Sigmoid colon (tissue), 7 donors: ENCODE measurements at places on chromosomes 2 and 18. TPM values are rescaled to one million over a fixed set of nuclear protein-coding genes. Genes with fewer than 3 reads are reported as not detected.

- no peak for DNase-seq
- H3K36me3 ChIP-seq: peaks cover 47% of the 10 kb centered on the region
- no peak overlapping the region for H3K4me3 ChIP-seq
- H3K27me3 ChIP-seq: no peaks in the 10 kb centered on the region
- H3K4me1 ChIP-seq: no peaks in the 10 kb centered on the region
These were observed 90.4 kb upstream of the EML6 start for GRCh38 chr2:54632733-54633692.

DNA sequence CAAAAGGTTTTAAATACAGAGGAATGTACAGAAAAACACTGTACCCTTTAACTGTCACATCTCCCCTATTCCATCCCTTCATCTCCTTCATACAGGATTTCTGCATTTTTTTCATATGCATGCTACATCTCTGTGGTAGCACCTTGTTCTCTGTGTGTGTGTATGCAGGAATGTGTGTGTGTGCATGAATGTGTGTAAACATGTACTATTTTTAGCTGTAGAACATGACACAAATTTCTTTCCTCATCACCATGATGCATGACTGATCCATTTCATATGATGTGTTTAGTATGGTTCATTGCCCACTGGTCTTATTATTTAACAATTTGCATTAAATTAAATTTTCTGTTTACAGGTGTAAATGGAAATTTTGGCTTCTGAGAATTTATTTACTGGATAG, 21.5 kb upstream of the ZEB2 start:
- H3K4me3 ChIP-seq: no peak overlapping the region
- no peaks in the 10 kb centered on the region for H3K4me1 ChIP-seq
- no peak overlapping the region for H3K27ac ChIP-seq
- no peak for DNase-seq
- H3K27me3 ChIP-seq: no peaks in the 10 kb centered on the region

- no peak overlapping the region for H3K4me3 ChIP-seq
- no peaks in the 10 kb centered on the region for H3K27me3 ChIP-seq
- no peaks in the 10 kb centered on the region for H3K36me3 ChIP-seq
- H3K27ac ChIP-seq: peak overlapping the region; percentile 36
- no peak for DNase-seq
These were observed 198.1 kb upstream of the RASGRP3 start for GRCh38 chr2:33278245-33278943.

- H3K4me1 ChIP-seq: peaks cover 56% of the 10 kb centered on the region
- no peaks in the 10 kb centered on the region for H3K36me3 ChIP-seq
- H3K4me3 ChIP-seq: no peak overlapping the region
- peak overlapping the region; percentile 73 for H3K27ac ChIP-seq
- peak; percentile 57 for DNase-seq
These were observed 114.0 kb downstream of the FAM210A start for GRCh38 chr18:13612196-13612997.

GRCh38 chr2:39435234-39435633, 1.9 kb downstream of the MAP4K3 start:
- H3K27me3 ChIP-seq: no peaks in the 10 kb centered on the region
- no peak for DNase-seq
- H3K4me3 ChIP-seq: peak overlapping the region; percentile 94
- peak overlapping the region; percentile 99 for H3K27ac ChIP-seq
- H3K4me1 ChIP-seq: peaks cover 68% of the 10 kb centered on the region

GRCh38 chr2:107777974-107778373, 48.7 kb upstream of the RGPD4 start:
- peaks cover 4% of the 10 kb centered on the region for H3K4me1 ChIP-seq
- H3K27ac ChIP-seq: no peak overlapping the region
- no peaks in the 10 kb centered on the region for H3K36me3 ChIP-seq
- H3K4me3 ChIP-seq: no peak overlapping the region

- H3K27me3 ChIP-seq: peaks cover 86% of the 10 kb centered on the region
- DNase-seq: peak; percentile 61
- H3K27ac ChIP-seq: no peak overlapping the region
- H3K36me3 ChIP-seq: no peaks in the 10 kb centered on the region
- peaks cover 38% of the 10 kb centered on the region for H3K4me1 ChIP-seq
- peak overlapping the region; percentile 21 for H3K4me3 ChIP-seq
These were observed 2.0 kb downstream of the SATB2 start for GRCh38 chr2:199455545-199456382.

GRCh38 chr2:208086029-208086428, 38.3 kb downstream of the CRYGD start:
- H3K4me3 ChIP-seq: no peak overlapping the region
- H3K4me1 ChIP-seq: no peaks in the 10 kb centered on the region
- H3K27ac ChIP-seq: no peak overlapping the region
- H3K27me3 ChIP-seq: no peaks in the 10 kb centered on the region

GRCh38 chr2:52510432-52510831, 1257.2 kb upstream of the CHAC2 start:
- H3K27ac ChIP-seq: no peak overlapping the region
- no peaks in the 10 kb centered on the region for H3K27me3 ChIP-seq
- no peak overlapping the region for H3K4me3 ChIP-seq
- no peaks in the 10 kb centered on the region for H3K4me1 ChIP-seq
- no peaks in the 10 kb centered on the region for H3K36me3 ChIP-seq
- DNase-seq: no peak

DNA sequence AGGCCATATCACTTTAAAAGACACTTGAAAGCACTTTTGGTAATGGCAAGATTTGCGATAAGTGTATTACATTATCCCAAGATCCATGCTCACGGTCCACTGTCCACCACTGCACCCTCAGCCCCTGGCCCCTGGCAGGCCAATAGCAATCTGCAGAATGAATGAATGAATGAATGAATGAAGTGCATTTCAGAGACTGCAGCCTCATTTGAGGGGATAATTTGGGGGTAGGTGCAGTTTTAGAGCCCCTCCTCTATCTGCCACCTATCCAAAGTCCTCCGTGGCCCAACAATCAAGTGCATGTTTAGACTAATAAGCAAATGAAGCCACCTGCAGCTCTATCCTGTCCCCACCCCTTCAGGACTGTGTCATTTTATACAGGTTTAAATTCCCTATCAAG, 1.3 kb upstream of the RBM44 start:
- H3K27ac ChIP-seq: no peak overlapping the region
- no peak for DNase-seq
- no peaks in the 10 kb centered on the region for H3K36me3 ChIP-seq
- H3K4me3 ChIP-seq: no peak overlapping the region
- no peaks in the 10 kb centered on the region for H3K4me1 ChIP-seq

DNA sequence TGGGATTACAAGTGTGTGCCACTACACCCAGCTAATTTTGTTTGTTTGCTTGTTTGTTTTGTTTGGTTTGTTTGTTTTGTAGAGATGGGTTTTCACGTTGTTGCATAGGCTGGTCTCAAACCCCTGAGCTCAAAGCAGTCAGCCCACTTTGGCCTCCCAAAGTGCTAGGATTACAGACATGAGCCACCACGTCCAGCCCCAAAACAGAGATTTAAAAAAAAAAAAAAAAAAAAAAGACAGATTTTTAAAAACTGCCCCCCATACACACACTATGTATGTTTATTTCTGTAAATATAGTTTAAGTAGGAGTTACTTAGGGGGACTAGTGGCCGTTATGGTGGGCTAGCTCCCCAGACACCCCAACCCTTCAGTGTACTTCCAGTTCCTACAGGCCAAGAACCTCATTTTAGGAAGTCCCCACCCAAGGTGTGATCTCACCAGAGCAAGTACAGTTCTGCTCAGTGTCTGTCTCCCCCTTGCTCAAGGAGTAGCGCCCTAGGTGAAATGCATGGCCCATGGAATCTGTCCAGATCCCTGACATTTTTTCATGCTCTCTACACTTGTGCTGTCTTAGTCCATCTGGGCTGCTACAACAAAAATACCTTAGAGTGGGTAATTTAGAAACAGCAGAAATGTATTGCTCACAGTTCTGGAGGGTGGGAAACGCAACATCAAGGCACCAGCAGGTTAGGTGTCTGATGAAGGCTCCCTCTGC, 1.6 kb upstream of the TMBIM1 start:
- no peaks in the 10 kb centered on the region for H3K4me1 ChIP-seq
- no peak overlapping the region for H3K4me3 ChIP-seq
- H3K36me3 ChIP-seq: no peaks in the 10 kb centered on the region
- H3K27me3 ChIP-seq: no peaks in the 10 kb centered on the region

GRCh38 chr2:128436479-128437203, 118.0 kb upstream of the HS6ST1 start:
- no peak for DNase-seq
- H3K27ac ChIP-seq: no peak overlapping the region

DNA sequence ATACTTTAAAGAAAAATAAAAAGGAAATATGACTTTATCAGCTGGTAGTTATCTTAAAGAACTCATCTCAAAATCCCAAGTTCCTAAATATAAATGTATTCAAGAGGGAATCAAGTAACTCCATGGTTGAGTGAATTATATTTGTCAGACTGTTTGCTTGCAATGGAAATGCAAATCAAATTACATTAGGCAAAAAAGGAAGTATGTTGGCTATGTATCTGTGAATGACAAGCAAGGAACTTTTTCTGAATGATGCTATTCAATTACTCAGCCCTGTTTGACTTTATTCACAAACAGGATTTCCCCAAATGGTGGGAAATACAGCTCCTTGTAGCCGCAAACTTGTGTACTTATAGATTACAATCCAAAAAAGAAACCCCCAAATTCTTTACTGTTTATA, 309.1 kb downstream of the ARL6IP6 start:
- H3K36me3 ChIP-seq: no peaks in the 10 kb centered on the region
- H3K4me3 ChIP-seq: no peak overlapping the region
- no peak overlapping the region for H3K27ac ChIP-seq
- no peaks in the 10 kb centered on the region for H3K27me3 ChIP-seq

ZNF385B gene
- total RNA-seq: 2.2 TPM

TWSG1 gene
- total RNA-seq: 82.8 TPM

SERPINB4 gene
- not detected for total RNA-seq

ANAPC1 gene
- total RNA-seq: 42.4 TPM
